ENCODE measurements at places on chromosomes 12 and 14.

DNA sequence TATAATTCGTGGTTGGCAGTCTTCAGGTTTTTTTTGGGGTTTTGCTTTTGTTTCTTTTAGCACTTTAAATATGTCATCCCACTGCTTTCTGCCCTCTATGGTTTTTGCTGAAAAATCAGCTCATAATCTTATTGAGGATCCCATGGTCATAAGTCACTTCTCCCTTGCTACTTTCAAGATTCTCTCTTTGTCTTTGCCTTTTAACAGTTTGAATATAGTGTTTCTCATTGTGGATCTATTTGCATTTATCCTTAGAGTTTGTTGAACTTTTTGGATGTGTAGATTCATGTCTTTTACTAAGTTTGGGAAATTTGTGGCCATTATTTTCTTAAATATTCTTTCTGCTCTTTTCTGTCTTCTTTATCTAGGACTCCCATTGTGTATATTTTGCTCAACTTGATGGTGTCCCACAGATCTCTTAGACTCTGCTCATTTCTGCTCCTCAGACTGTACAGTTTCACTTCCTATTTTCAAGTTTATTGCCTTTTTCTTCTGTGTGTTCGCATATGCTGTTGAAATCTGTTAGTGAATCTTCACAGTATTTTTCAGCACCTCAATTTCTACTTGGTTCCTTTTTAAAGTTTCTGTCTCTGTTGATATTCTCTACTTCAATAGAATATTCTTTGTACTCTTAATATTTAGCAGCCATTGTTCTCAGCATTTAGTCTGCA lies 70.8 kb downstream of the WNK1 start:
- no peak for DNase-seq

DNA sequence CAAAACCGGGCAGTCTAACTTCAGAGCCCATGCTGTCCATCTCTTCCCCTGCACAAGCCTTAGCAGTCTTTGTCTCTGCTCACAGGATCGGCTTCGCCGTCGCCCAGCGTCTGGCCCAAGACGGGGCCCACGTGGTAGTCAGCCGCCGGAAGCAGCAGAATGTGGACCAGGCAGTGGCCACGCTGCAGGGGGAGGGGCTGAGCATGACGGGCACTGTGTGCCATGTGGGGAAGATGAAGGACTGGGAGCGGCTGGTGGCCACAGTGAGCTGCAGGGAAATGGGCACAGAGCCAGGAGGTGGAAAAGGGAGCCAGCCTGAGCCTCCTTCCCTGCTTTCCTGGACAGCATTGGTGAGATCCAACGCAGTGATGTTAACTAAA lies 14.2 kb upstream of the CARMIL3 start:
- no peak for DNase-seq

DNA sequence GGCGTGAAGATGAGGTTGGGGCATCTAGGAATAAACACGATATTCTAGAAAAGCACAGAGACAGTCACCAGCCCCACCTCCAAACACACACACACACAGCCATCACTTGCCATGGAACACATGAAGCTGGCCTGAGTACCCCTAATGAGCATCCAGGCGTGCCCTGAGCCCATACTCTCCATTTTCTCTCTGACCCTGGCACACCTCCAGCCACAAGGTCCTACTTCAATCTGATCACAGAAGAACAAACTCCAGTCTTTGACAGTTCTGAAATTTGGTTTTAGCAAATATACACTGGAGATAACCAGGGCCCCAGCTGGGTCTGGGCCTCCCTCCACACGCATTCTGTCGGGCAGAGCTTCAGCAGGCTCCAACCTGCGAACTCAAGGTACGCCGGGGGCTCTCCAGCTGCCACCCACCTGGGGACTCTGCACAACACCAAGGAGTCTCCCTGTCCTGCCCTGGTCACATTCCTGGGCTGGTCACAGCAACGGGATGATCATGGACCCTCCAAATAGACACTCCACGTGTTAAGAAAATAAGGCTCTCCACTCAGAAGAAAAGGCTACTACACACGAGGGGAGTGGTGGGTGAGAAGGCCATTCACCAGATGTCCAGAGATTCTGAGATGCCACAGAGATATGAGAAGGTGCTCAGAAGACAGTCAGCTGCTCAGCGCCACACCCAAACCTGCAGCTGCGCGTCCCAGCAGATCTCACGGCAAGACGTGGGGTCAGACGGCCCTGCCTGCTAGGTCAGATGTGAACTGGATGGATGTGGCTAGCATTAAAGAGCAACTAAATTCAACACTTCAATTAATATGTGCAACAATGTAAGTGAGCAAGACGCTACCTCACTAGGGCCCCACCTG lies 57.0 kb upstream of the PNMA1 start:
- DNase-seq: no peak

- DNase-seq: no peak
Observed at GRCh38 chr12:115755061-115755724, 522.3 kb downstream of the MED13L start.

DNA sequence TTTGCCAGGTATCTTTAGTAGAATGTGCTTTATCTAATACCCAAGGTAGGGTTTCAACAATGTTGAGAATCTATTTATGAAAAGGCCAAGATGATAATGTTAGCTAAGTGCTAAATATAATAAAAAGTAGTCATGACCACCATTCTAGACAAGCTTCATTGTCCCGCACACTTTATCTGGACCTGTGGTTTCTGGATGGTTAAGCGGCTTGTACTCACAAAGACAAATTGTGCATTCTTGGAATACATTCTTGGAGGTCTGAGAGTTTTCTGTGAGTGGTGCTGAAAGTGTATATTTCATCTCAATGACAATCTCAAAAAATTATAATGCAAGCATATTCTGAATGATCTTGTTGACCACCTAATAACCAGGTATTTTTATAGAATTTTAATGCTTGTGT lies 646.9 kb downstream of the DIO2 start:
- DNase-seq: no peak

DNA sequence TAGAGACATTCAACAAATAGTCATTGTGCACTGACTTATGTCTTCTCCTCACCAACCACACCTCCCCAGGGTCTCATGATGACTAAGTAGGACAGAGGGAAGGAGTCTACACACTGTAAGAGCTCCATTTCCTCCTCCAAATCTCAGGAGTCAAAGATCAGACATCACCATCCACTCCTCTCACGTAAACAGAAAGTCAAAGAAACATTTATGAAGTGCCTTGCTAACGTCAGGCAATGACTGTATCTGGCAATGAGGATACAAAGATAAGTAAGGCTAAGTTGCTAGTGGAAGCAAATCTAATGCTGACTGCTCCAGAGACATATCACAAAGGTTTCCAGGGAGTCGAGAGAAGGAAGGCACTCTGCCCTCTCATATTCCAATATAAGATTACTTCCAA lies 88.9 kb downstream of the SLC2A13 start:
- no peak for DNase-seq

GRCh38 chr14:26252176-26252575 lies 345.7 kb downstream of the NOVA1 start:
- DNase-seq: no peak

GRCh38 chr12:92183575-92183974 lies 37.9 kb upstream of the BTG1 start:
- DNase-seq: no peak

DNA sequence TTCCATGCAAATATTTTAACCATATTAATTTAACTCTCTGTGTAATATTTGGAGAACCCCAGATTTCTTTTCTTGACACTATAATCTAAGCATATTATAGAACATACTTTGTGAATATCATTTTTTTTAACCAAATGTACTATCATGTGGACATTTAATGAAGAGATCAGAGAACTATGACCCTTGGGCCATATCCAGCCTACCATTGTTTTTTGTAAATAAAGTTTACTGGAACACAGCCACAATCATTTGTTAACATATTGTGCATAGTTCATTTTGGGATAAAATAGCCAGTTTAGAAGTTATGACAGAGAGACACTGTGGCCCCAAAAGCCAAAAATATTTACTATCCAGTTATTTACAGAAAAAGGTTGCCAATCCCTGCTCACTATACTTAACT lies 338.2 kb downstream of the TMEM117 start:
- DNase-seq: no peak

- DNase-seq: no peak
Observed at GRCh38 chr14:93234798-93235197, 27.7 kb downstream of the UBR7 start.

DNA sequence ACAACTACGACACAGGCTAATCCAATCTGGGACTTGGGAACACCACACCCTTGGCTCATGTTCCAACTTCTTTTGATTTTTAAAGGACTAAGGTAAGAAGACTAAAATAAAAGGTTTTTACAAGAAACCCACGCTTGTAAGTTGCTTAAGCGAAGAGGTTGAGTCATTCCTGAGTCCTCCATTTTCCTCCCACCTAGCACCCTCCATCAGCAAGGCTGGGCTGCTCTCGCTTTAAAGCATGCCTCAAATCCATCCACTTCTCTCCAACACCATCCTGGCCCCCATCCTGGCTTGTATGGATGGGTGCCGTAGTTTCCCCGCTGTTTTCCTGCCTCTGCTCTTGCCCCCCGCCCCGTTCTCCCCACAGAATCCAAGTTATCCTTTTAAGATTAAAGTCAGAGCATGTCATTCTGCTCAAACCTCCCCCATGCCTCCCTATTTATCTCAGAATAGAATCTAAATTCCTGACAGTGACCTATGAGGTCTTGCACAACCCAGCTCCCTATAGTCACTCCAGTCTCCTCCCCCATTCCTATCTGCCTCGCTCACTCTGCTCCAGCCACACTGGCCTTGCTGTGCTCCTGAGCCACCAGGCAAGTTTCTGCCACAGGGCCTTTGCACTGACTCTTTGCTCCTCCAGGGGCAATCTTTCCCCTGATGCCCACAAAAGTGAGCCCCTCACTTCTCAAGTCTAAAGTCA lies 34.5 kb downstream of the SCARB1 start:
- DNase-seq: no peak

GRCh38 chr14:99945732-99946651 lies 119.2 kb upstream of the EVL start:
- no peak for DNase-seq

GRCh38 chr12:16389594-16389993 lies 42.1 kb downstream of the MGST1 start:
- no peak for DNase-seq

GRCh38 chr12:58915634-58916033 lies 4.7 kb downstream of the LRIG3 start:
- DNase-seq: peak; percentile 56

- no peak for DNase-seq
Observed at GRCh38 chr12:53975064-53975471, 314 bp upstream of the HOTAIR start.

GRCh38 chr12:110600254-110600653 lies 13.7 kb upstream of the TCTN1 start:
- DNase-seq: no peak

DNA sequence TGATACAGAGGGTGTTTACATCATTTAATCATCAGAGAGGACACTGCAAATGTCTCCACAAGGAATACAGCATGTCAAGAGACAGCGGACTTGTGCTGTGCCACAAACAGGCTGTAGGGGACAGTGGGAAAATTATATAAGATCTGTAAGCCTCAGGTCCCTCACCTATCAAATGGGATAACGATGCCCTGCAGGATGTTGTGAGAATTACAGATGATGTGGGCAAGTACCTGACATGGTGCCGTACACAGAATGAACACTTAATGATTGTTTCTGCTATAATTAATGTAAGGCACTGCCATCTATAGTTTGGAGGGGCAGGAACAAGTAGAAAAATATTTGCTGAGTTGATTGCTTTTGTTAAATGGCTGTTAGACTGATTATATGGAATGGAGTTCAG lies 81.9 kb upstream of the GTF2A1 start:
- DNase-seq: no peak

GRCh38 chr12:88336076-88336739 lies 194.1 kb downstream of the TMTC3 start:
- no peak for DNase-seq

- DNase-seq: no peak
Observed at GRCh38 chr12:124006085-124006845, 33.2 kb downstream of the ZNF664 start.

DNA sequence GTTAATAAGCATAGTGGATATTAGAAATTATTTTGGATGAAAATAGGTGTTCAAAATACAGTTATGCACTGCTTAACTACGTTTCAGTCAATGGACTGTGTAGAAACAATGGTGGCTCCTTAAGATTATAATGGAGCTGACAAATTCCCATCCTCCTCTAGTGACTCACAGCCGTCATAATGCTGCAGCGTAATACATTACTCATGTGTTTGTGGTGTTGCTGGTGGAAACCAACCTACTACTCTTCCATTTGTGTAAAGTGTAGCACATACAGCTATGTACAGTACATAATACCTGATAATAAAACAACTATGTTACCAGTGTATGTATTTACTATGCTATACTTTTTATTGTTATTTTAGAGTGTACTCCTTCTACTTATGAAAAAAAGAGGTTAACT lies 111.2 kb upstream of the TMCC3 start:
- DNase-seq: no peak

- no peak for DNase-seq
Observed at GRCh38 chr14:60357551-60358149, 108.6 kb downstream of the PPM1A start.

DNA sequence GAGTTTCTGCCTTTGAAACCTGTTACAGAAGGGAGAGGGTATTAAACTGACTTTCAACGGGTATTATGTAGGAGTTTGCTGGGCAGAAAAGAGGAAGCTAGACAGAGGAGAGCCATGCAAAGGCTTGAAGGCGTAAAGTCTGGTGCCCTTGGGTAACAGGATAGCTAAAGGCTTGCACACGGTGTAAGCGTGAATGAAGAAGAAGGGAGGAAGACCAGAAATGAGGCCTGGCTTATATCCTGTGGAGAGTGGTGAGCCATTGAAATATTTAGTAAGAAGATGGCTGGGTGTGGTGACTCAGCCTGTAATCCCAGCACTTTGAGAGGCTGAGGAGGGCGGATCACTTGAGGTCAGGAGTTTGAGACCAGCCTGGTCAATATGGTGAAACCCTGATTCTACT lies 22.6 kb downstream of the SUDS3 start:
- DNase-seq: no peak

DNA sequence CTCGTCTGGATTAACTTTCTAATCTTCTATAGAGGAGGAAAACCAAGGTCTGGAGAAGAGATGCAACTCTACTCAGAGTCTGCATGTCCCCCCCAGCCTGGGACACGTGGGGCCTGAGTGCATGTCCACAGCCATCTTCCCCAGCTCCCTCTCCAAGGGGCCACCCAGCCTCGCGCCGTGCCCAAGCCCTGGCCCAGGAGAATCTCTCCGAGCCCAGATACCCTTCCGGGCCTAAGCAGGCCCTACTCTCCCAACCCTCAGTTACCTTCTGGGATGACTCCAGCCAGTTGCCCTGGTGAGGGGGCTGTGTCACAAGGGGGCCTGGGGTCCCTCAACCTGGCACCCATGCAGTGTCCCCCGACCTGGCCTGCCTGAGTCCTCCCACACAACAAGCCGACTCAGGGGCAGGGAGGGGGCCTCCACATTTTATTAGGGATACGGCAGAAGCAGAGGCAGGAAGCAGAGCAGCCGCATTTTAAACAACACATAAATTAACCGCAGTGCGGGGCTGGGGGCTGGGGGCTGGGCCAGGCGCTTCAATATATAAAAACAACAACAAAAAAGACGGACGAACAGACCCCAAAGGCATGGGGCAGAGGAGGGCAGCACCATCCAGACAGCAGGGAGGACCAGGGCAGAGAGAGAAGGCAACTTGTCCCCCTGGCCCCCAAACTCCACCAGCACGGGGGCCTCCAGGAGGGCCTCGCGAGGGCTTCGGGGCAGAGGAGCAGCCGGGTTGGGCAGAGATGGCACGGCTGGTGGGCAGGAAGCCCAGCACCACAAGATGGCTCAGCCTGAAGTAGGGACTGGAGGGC lies 37.3 kb downstream of the NCKAP5L start:
- no peak for DNase-seq

Measured in testis (tissue), 5 donors.